ENCODE measurements at places on chromosomes 7 and 10. TPM values are rescaled to one million over a fixed set of nuclear protein-coding genes. Genes with fewer than 3 reads are reported as not detected.

Gene GTPBP10
- 15.9 TPM for total RNA-seq

Gene DNMBP
- 26.3 TPM for total RNA-seq

Gene FGFBP3
- 0.29 TPM for total RNA-seq

Gene ABCF2
- 71.6 TPM for total RNA-seq

Gene CYTH3
- 27.6 TPM for total RNA-seq

Gene ELMO1
- total RNA-seq, result not detected

Gene JCAD
- 10.2 TPM for total RNA-seq

Gene ANKRD22
- total RNA-seq, result not detected

Gene MGMT
- total RNA-seq, result 5.9 TPM

Gene PI4K2A
- total RNA-seq, result 30.2 TPM

Gene TRPV5
- not detected for total RNA-seq

Gene UNCX
- not detected for total RNA-seq

Gene ETV1
- total RNA-seq, result 52.7 TPM

Gene HYAL4
- 1.3 TPM for total RNA-seq

Gene SMC3
- total RNA-seq, result 21.3 TPM

Gene ZKSCAN1
- total RNA-seq, result 31.9 TPM

Gene EXOC4
- total RNA-seq, result 68.6 TPM

Gene GRID2IP
- total RNA-seq, result not detected

Gene SLC13A1
- not detected for total RNA-seq

Gene TMEM213
- total RNA-seq, result not detected

Gene SEPHS1
- 37.8 TPM for total RNA-seq

Gene CTAGE4
- 0.88 TPM for total RNA-seq

Gene NANOS1
- total RNA-seq, result 0.66 TPM

Gene NRCAM
- 0.14 TPM for total RNA-seq

Gene IFIT1B
- total RNA-seq, result not detected

Gene SERPINE1
- total RNA-seq, result 2,489 TPM

Gene TDRD1
- not detected for total RNA-seq

Gene EFCAB10
- under 0.01 TPM for total RNA-seq

Gene OIT3
- total RNA-seq, result not detected

Gene STK31
- not detected for total RNA-seq

Gene PPP1R17
- not detected for total RNA-seq

Gene PON1
- not detected for total RNA-seq

Gene ANKRD1
- total RNA-seq, result 7.0 TPM

Gene SPDYE6
- not detected for total RNA-seq

Gene CALN1
- not detected for total RNA-seq

Gene PLEKHS1
- total RNA-seq, result not detected

Gene ZNF282
- 23.0 TPM for total RNA-seq

Gene MEIG1
- total RNA-seq, result not detected
